MCF 10A (cell line): ENCODE measurements at places on chromosomes 6 and 20.

DNA sequence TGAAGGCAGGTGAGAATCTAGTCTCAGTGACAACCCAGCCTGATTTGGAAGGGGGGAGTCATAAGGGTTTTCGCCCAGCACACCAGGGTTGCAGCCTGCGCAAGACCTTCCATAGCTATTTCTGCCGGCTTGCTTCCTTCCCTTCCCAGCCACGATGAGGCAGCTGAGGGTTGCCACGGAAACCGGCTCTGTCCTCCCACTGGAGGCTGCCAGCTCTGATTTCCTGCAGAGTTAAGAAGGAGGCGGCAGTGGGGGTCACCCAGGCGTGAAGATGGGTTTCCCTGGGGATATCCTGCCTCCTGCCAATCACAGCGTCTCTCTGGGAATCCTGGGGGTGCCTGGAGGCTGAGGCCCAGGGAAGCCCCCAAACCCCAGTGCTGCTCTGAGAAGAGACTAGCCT is 23.1 kb upstream of the KCNB1 start:
- DNase-seq: no peak

- DNase-seq: peak; percentile 62
These were observed 49.2 kb downstream of the FRK start for GRCh38 chr6:116011520-116011919.

DNA sequence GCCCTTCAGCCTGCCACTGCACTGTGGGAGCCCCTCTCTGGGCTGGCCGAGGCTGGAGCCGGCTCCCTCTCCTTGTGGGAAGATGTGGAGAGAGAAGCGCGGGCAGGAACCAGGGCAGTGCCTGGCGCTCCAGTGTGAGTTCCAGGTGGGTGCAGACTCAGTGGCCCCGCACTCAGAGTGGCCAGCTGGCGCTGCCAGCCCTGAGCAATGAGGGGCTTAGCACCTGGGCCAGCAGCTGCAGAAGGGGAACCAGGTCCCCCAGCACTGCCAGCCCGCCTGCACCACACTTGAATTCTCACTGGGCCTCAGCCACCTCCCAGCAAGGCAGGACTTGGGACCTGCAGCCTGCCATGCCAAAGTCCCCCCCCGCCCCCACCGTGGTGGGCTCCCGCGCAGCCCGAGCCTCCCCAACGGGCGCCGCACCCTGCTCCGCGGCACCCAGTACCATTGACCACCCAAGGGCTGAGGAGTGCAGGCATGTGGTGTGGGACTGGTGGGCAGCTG is 205.9 kb downstream of the CLVS2 start:
- no peak for DNase-seq

DNA sequence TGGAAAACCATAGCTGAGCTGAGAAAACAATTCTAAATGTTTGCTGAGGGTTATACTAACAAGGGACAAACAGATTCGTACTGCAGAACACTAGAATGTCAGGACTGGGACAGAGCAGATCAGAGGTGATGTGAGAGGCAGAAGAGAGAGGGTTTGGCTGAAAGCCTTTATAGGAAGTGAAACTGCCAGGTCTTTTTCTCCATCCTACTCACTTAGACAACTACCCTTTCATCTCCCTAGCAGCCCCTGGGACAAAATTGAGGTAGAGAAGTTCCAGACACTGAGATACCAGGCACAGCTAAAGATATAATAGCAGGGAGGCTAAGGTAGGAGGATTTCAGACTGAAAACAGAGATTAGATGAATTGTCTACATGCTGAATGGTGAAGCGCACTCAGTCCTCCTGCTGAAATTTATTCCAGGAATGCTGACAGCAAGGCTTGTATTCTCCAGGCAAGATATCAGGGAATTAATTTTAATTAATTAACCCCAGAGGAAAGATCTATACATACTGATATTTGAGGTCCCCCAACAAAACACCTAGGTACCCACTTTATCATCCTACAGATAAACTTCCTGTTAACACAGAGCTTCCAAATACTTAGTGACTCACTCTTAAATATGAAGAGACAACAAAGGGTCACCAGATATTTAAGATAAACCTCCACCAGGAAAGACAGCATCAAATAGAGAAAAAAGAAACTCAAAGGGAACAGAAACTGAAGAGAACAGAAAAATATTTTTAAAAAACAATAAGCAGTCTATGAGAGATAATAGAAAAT is 12.6 kb upstream of the EIF2S2 start:
- DNase-seq: no peak

GRCh38 chr6:34729631-34730470 is 27.5 kb upstream of the SNRPC start:
- DNase-seq: no peak

DNA sequence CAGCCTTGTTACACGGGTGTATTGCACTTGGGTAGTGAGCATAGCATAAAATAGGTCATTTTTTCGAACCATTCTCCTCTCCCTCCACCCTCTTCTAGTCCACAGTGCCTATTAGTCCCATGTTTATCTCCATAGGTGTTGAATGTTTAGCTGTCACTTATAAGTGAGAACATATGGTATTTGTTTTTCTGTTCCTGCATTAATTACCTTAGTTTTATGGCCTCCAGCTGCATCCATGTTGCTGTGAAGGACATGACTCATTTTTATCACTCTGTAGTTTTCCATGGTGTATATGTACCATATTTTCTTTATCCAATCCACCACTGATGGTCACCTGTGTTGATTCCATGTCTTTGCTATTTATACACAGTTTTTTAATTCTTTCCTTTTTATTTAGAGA is 889.5 kb downstream of the EYS start:
- DNase-seq: no peak

DNA sequence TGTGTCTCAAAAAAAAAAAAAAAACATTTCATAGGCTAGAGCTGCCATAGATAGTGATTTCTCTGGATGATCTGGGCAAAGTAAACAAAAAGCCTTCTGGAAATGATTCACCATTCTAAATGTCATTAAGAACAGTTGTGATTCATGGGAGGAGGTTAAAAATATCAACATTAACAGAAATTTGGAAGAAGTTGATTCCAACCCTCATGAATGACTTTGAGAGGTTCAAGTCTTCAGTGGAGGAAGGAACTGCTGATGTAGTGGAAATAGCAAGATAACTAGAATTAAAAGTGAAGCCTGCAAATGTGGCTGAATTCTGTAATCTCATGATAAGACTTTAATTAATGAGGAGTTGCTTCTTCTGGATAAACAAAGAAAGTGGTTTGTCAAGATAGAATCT is 26.8 kb upstream of the MMP24 start:
- peak; percentile 39 for DNase-seq

DNA sequence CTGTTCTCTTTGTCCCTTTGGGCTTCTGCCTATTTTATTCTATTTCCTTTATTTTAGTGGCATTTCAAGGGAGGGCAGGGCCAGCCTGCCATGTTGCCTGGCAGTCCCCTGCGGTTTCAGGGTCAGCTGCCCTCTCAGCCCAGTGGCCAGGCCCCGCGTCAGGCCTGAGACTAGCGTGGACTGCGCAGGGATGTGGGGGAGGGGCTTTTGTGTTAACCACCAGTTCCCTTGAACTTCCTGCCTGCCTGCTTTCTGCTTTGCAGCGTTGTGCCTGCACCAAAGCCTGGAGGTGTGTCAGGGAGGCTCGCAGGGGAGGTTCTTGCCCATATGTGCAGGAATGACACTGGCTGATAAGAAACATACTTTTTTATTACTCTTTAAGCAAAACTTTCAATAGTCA is 157.6 kb downstream of the SLC35B3 start:
- no peak for DNase-seq

GRCh38 chr20:58017231-58017969 is 211.1 kb downstream of the ANKRD60 start:
- peak; percentile 37 for DNase-seq

DNA sequence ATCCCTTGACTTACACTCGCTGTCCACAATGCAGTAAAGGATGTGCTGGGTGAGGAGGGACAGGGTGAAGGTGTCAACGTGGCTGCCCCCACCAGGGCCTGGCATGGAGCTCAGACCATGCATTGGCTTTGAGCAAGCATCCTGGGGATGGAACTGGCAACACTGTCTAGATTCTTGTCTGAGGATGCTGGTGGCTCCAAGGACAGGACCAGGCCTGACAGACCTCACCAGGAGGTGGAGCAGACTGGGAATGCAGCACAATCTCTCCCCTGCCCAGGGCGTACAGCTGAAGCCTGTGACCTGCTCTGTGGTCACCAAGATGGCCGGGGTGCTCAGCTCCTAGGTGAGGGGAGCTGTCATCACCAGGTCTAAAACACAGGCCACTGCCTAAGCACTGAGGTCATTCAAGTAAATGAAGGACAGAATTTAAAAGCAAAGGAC is 50.9 kb downstream of the MYH7B start:
- DNase-seq: no peak

- peak; percentile 61 for DNase-seq
These were observed 503 bp downstream of the PPDPF start for GRCh38 chr20:63520934-63521601.

DNA sequence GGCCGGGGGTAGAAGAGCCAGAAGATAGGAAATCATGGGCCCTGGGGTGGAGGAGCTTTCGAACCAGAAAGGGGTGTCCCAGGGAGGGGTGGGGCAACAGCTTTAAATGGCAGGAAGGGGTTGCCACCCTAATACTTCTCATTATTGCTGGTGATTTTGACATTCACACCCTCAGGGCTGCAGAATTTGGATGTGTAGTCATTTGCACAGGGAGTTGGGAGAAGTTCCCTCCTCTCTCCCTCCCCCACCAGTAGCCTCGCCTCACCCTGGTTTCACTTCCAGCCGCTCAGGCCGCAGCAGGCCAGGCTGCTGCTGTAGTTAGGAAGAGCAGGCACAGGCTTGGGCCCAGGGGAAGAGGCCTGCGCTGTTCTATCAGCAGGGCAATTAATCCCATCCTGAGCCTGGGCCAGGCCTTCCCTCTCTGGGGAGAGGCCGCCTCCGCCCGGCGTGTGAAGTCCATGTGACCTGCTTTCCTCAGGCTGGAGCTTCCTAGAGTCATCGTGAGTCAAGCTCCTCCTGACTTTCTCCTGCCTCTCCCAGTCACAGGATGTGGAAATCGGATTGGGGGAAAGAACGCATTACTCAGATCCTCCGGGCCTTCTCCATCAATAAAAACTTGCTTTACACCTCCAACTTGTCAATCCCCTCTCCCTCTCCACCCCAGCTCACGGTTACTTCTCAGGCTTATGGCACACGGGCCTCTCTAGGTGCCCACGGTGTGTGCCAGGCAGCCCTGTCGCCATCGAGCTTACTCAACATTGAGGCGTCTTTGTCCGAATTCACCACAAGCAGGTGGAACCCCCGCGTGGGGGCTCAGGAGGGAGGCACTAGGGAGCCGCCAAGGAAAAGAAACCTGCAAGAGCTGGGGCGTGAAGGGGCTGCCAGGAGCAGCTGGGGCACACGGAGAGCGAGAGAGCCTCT is 7.8 kb downstream of the ADTRP start:
- peak; percentile 100 for DNase-seq

- DNase-seq: peak; percentile 39
These were observed 207.2 kb downstream of the BTBD9 start for GRCh38 chr6:38432479-38432878.

DNA sequence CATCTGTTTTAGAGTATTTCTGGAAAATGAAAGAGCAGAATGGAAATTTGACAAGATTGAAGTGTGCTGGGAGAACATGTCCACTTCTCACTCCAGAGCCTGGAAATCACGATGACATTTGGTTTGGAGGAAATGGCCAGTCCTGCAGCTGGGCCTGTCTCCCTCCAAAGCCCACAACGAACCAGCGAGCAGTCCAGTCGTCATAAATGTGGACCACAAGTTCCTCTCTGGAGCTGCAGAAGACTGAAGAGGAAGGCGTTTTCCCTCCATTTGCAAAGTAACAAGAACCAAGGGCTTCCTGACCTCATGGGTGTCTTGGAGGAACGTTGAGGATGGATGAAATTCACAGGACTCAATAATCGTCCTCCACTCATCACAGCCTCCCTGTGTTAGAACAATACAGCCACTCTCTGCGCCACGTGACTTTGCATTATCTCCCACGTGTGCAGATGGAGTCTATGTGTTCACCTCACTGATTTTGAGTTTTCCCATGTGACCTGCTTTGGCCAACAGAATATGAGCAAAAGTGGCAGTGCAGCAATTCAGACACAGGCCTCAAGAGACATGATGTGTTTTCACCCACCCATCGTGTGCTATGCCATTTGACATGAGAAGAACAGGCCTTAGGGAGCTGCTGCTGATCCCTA is 9.1 kb upstream of the SPATS1 start:
- DNase-seq: no peak

GRCh38 chr20:20206788-20207187 is 154.5 kb downstream of the CFAP61 start:
- DNase-seq: no peak

GRCh38 chr6:132130626-132131298 is 179.6 kb upstream of the CCN2 start:
- no peak for DNase-seq

DNA sequence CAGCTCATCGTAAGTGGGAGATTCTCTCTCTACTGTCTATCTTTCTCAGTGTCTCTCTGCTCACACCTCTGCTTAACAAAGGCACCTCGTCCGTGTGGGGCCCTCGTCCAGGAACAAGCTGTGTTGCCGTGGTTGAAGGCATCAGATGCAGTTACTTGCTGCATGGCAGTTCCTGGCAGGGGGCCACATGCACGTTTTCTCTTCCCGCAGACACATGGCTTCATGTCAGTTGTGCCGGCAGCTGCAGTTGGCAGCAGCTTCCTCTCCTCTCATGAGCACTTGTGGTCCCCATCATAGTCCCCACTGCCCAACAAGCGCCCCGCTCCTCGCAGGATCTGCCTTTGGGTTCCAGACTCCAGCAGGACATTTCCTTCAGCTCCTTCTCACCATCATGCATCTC is 7.1 kb upstream of the AFDN start:
- no peak for DNase-seq

GRCh38 chr6:105601541-105602236 is 198.8 kb upstream of the PREP start:
- peak; percentile 99 for DNase-seq

DNA sequence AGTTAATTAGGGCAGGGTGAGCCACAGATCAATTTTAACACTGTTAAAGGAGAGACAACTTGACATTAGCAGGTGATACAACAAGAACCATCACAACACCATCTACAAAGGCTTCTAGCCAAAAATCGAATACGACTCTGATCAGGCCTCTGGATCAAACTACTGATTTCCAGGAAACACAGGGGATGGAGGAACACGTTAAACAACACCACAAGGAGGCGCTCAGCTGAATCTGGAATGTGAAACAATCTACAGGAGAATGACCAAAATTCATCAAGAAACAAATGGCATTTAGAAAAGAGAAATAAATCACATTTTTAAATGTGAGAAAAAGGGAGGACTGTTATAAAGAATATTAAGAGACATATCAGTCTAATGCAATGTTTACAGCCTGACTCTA is 13.5 kb upstream of the MAFB start:
- peak; percentile 14 for DNase-seq

GRCh38 chr6:121816361-121816760 is 380.9 kb downstream of the GJA1 start:
- no peak for DNase-seq

DNA sequence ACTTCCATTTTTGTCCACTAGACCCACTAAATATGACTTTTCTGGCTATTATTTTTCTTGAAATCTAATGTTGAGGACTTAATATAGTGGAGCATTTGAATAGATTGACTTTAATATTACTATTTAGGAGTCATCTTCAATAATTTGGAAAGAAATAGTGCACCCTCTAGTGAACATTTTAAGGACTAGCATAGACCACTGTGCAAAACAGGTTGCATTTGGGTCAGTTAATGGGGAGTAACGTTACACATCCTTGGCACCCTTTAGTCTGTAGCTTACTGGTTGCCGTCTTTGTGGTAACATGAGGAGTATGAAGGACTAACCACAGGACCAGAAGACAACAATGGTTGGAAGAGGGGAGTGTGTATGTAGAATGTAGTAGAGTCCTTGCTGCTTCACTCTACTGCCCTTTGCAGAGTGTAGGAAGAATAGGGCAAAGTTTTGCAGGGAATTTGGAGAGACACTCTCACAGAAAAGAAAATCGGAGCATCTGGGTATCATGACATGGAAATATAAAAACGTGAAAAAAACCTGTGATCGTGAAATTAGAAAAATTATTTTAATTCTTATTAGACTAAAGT is 25.2 kb downstream of the RFPL4B start:
- DNase-seq: peak; percentile 47
